ENCODE measurements at places on chromosomes 7 and 10. TPM values are rescaled to one million over a fixed set of nuclear protein-coding genes. Genes with fewer than 3 reads are reported as not detected.

The LAMB4 gene
- polyA plus RNA-seq: 0.42 TPM

The MINDY4 gene
- 12.3 TPM for polyA plus RNA-seq

The PTPRZ1 gene
- polyA plus RNA-seq: 20.6 TPM

The MUC3A gene
- polyA plus RNA-seq: 127 TPM

GRCh38 chr7:96004578-96004977, 232.2 kb downstream of the DYNC1I1 start:
- DNase-seq: no peak

DNA sequence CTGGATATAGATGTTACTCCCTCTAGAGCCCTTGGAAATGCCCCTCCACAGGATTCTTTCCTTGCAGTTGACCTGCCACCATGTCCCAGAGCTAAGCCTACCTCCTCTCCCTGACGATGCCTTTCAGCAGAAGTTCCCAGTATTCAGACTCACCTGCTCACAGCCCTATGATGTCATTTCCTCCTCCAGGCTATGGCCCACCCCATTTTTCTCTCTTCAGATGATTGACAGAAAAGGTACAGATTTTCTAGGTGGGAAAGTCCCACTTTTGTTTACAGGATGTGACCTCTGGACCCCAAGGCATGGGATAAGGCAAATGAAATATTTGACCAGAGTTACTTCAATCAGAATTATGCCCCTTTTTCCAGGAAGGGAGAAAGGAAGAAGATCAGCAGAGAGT, 280.2 kb upstream of the PHYHIPL start:
- no peak for DNase-seq

DNA sequence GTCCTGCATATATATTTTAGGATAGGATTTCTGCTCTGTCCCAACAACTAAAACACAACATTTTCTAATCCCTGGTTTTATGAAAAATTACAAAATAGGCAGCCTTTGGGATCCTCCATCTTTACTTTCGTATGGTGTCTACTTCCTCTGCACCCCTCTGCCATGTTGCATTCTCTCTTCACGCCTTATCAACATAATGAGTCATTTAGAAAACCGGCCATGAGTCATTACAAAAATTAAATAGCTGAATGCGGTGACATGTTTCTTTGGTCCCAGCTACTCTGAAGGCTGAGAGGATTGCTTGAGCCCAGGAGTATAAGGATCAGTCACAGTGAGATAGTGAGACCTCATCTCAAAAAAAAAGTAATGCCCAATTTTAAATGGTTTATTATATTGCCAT, 148.1 kb upstream of the CELF2 start:
- DNase-seq: no peak

- DNase-seq: peak; percentile 69
Measured at GRCh38 chr10:119199231-119199992, 8.0 kb upstream of the GRK5 start.

- no peak for DNase-seq
Measured at GRCh38 chr7:153413540-153414287, 638.5 kb upstream of the DPP6 start.

The TRIM50 gene
- polyA plus RNA-seq: 0.42 TPM

The CLDN3 gene
- 167 TPM for polyA plus RNA-seq

All from large intestine (tissue), 12 donors.